Peyer's patch (tissue), 4 donors: ENCODE measurements at places on chromosomes 4 and X. TPM values are rescaled to one million over a fixed set of nuclear protein-coding genes. Genes with fewer than 3 reads are reported as not detected.
A peak's percentile ranks its signal among the peaks of the same experiment; 100 is the strongest.

The LRIT3 gene
- total RNA-seq: 0.67 TPM

The NLGN3 gene
- not detected for total RNA-seq

The ZNF674 gene
- total RNA-seq: 3.3 TPM

The ING2 gene
- total RNA-seq: 24.8 TPM

The MAP9 gene
- 2.4 TPM for total RNA-seq

The NAP1L3 gene
- total RNA-seq: 0.83 TPM

The IL2 gene
- not detected for total RNA-seq

The VSIG1 gene
- total RNA-seq: 0.38 TPM

The PDGFRA gene
- total RNA-seq: 283 TPM

DNA sequence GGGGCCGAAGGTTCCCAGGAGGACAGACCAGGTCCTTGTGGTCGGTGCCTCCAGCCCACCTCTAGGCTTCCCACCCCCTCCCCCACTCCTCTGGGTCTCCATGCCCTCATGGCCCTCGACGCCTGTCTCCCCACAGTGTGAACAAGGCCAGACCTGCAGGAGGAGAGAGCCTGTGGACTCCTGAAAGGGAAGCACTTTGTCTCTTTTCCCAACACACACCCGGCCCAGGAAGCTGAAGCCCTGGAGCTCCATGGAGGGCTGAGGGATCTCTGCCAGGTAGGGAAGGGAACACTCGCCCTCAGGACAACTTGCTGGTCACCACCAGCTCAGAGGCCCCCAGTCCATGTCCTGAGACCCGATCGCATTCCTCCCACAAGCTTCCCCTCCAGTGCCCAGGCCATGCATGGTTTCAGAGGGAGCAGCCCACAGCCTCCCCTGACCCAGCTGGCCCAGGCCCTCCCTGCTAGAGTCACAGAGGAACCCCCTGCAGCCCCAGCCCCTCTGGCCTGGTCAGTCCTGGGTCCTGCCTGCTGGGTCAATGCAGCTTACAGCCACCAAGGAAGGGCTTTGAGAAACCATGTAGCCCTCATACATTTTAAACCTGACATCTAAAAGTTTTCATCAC lies 60.8 kb downstream of the ABLIM2 start:
- H3K4me3 ChIP-seq: no peak overlapping the region
- no peaks in the 10 kb centered on the region for H3K36me3 ChIP-seq
- H3K4me1 ChIP-seq: peaks cover 13% of the 10 kb centered on the region
- DNase-seq: no peak
- H3K27me3 ChIP-seq: no peaks in the 10 kb centered on the region
- no peak overlapping the region for H3K27ac ChIP-seq

DNA sequence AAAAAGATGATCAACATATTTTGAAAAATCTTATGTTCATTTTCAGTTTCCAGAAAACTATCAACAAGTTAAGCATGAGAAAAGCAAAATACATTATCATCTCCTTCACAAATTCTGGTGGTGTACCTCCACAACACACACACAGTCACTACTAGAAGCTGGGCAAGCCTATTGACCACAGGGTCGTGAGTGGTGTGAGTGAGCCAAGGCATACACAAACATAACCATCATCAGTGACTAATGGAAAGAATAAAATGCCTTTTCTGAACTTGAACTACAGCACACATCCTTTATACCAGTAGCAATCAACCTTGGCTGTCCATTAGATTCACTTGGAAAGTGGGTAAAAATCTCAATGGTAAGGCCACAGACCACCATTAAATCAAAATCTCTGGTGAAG lies 180.2 kb downstream of the FAM47B start:
- DNase-seq: no peak
- no peak overlapping the region for H3K4me3 ChIP-seq
- H3K27me3 ChIP-seq: no peaks in the 10 kb centered on the region
- H3K27ac ChIP-seq: no peak overlapping the region
- H3K4me1 ChIP-seq: no peaks in the 10 kb centered on the region

GRCh38 chr4:77376788-77377460 lies 219.9 kb downstream of the CCNG2 start:
- no peak overlapping the region for H3K27ac ChIP-seq
- no peak overlapping the region for H3K4me3 ChIP-seq
- no peaks in the 10 kb centered on the region for H3K36me3 ChIP-seq
- no peak for DNase-seq
- H3K4me1 ChIP-seq: no peaks in the 10 kb centered on the region
- H3K27me3 ChIP-seq: no peaks in the 10 kb centered on the region

- H3K4me1 ChIP-seq: no peaks in the 10 kb centered on the region
- no peak overlapping the region for H3K27ac ChIP-seq
- no peaks in the 10 kb centered on the region for H3K36me3 ChIP-seq
- DNase-seq: no peak
- no peaks in the 10 kb centered on the region for H3K27me3 ChIP-seq
- H3K4me3 ChIP-seq: no peak overlapping the region
Measured at GRCh38 chr4:138348055-138348454, 105.9 kb upstream of the SLC7A11 start.

DNA sequence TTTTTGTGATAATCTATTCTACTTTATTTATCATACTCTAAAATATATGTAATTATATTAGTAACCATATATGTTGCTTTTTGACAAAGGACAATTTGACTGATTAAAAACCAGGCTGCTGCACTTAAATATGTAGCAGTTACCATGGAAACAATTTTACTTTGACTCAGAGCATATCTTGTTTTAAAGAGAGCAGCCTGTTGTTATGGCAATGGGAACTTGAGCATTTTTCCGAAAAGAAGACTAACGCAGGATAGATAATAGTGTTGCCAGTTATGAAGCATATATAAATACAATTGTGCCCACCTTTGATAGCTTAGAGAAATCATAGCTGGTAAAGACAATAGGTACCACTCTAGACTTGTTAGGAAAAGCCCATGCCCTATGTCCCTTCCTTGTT lies 283.0 kb downstream of the GASK1B start:
- H3K27ac ChIP-seq: no peak overlapping the region
- H3K36me3 ChIP-seq: no peaks in the 10 kb centered on the region
- H3K4me3 ChIP-seq: no peak overlapping the region
- DNase-seq: no peak
- H3K4me1 ChIP-seq: no peaks in the 10 kb centered on the region

DNA sequence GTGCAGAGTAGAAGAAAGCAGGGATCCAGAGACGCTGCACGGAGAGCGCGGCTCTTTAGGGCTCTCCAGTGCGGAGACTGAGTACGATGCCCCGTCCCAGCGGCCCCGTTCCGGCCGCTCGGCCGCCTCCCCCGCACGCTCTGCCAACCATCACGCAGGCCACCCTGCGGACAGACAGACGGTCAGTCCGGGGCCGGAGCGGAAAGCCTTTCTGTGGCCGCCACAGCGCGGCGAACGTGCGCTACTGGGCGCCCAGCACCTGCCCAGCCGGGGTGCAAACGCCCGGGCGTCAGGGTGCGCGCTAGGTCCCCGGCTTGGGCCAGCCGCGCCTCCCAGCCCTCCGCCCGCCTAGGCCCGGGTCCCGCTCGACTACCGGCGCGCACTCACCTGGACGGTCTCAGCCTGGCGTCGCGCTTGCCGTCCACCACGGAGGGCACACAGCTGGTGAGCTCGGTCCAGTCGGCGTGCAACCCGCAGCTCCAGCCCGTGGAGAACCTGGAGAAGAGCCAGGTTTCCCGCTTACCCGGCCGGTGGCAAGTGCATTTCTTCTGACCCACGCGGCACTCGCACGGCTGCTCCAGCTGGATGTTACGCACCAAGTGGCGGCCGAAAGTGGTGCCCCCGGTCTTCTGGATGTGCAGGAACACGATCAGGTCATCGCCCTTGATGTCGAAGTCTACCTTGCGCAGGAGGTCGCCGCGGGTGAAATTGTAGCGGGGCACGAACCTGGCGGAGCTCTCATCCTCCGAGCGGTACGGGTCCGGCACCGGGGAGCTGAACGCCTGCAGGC lies 1.8 kb downstream of the HS6ST2 start:
- H3K27ac ChIP-seq: no peak overlapping the region
- DNase-seq: no peak
- no peaks in the 10 kb centered on the region for H3K27me3 ChIP-seq
- H3K4me3 ChIP-seq: peak overlapping the region; percentile 44

- H3K27ac ChIP-seq: no peak overlapping the region
- no peaks in the 10 kb centered on the region for H3K36me3 ChIP-seq
- DNase-seq: no peak
- no peak overlapping the region for H3K4me3 ChIP-seq
- no peaks in the 10 kb centered on the region for H3K4me1 ChIP-seq
- H3K27me3 ChIP-seq: no peaks in the 10 kb centered on the region
Measured at GRCh38 chrX:116357329-116357728, 79.1 kb upstream of the SLC6A14 start.

DNA sequence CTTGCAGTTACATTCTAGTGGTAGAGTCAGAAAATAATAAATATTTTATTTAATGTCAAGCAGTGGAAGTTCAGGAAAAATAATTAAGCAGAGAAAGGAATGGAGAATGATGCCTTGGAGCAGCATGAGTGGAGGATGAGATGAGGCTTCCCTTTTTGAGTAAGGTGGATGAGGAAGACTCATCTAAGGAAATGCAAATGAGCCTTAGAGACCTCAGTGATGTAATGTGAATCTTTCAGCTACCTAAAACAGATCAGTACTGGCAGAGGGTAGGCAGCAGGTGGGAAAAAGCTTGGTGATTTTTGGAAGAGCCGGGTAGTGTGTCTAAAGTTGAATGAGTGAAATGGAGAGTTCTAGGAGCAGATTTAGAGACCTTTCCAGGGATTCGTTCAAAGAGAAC lies 118.2 kb downstream of the GRID2 start:
- H3K4me3 ChIP-seq: no peak overlapping the region
- no peaks in the 10 kb centered on the region for H3K27me3 ChIP-seq
- no peaks in the 10 kb centered on the region for H3K4me1 ChIP-seq
- no peak overlapping the region for H3K27ac ChIP-seq
- H3K36me3 ChIP-seq: no peaks in the 10 kb centered on the region

DNA sequence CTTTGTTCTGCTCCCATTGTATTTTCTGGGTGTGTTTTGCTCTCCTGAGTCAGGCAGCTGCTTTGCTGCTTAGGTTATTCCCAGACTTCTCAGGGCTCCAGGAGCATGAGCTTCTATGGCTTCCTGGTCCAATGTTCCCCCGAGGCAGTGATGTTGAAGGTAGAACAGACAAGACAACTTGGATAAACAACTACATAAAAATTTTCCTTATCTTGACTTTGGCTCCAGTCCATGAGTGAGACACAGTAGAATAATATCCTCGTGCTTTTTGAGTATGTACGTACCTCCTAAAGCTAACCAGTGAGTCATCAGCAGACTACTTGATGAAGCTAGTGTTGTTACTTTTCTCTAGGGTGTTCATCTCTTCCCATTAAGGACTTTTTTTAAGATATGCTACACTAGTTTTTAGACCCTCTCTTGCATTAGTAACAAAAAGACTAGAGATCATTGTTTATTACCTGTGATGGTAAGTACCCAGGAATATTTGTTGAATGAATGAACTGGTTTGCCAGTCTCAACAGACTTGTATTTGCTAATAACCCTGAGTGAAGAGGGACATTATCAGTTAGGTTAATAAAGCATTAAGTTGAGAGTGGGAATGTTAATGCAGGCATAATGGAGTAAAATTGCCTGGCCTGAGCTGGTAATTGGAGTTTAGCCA lies 131.9 kb downstream of the FHIP1A start:
- H3K36me3 ChIP-seq: no peaks in the 10 kb centered on the region
- no peaks in the 10 kb centered on the region for H3K4me1 ChIP-seq
- DNase-seq: peak; percentile 58

DNA sequence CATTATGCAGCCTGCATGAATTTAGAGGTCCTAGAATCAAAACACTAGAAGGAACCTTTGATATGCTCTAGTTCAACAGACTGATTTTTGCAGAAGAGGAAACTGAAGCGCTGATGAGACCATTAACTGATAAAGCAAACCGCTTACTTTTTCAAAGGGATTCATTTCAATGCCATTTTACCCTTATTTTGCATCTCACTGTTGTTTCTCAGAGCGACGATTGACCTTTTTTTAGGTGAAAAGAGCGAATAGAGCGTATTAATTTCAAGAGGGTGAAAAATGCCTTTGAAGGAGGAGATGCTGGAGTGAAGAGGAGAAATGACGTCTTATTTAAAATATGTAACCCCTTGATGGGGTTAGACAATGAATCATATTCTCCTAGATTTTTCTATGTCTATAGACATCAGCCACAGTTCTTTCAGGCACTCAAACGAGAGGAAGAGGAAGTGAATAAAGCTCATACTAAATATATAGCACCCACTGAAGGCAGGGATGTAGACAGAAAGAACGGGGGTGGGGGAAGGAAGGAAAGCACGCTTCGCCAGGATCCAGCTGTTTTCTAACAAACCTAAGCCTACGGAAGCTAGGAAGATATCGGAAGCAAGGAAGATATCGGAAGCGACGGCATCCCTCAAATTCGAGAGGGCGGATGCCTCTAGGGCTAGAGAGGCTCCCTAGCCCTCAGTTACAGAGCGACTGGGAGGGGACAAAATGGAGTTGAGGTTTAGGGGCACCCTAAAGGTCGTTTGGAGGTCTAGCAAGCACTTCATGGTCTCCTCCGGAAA lies 848 bp downstream of the ACSL4 start:
- H3K36me3 ChIP-seq: no peaks in the 10 kb centered on the region
- no peaks in the 10 kb centered on the region for H3K27me3 ChIP-seq
- no peaks in the 10 kb centered on the region for H3K4me1 ChIP-seq
- H3K4me3 ChIP-seq: peak overlapping the region; percentile 84

GRCh38 chr4:85423431-85423830 lies 51.5 kb upstream of the ARHGAP24 start:
- no peak for DNase-seq
- no peaks in the 10 kb centered on the region for H3K4me1 ChIP-seq
- no peaks in the 10 kb centered on the region for H3K27me3 ChIP-seq
- no peak overlapping the region for H3K4me3 ChIP-seq
- no peaks in the 10 kb centered on the region for H3K36me3 ChIP-seq

- H3K36me3 ChIP-seq: no peaks in the 10 kb centered on the region
- H3K27ac ChIP-seq: no peak overlapping the region
- H3K27me3 ChIP-seq: no peaks in the 10 kb centered on the region
- DNase-seq: no peak
Measured at GRCh38 chr4:142322996-142323395, 523.1 kb downstream of the INPP4B start.

DNA sequence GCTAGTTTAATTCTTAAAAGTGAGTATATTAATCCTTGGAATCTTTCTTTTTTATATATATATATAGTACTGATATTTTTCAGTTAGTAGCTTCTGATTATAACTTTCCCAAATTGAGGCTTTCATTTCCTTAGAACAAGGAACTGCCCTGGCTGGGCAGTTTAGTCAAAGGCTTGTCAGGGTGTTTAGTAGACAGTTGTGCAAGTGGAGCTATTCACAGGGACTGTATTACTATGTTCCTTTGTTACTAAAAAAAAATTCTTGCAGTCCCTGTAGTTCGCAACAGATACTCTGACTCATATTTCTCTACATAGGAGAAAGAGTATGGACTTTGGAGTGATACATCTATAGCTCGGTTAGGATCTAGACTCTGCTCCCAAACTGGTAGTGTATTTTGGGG lies 20.8 kb downstream of the USO1 start:
- H3K27me3 ChIP-seq: no peaks in the 10 kb centered on the region
- H3K36me3 ChIP-seq: no peaks in the 10 kb centered on the region
- no peak for DNase-seq
- no peaks in the 10 kb centered on the region for H3K4me1 ChIP-seq

DNA sequence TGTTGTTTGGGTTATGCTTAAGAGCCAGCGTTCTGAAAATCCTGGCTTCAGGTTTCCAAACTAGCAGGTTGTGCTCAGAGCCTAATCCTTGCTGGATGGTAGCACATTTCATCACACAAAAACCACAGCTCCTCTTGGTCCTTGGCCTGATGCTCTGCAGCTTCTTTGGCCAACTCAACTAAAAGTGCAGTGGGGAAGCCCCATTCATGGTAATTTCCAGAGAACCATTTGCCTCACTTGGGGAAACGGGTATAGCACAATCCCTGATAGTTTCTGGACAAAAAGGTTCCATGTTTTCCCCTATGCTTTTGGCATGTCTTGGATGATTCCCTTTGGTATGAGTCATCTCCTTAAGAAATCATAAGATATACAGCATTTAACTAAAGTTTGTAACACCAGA lies 78.7 kb downstream of the SYNPO2 start:
- peak overlapping the region; percentile 59 for H3K27ac ChIP-seq
- no peaks in the 10 kb centered on the region for H3K36me3 ChIP-seq
